CD4-positive, alpha-beta T cell treated with Interleukin-15 for 4 hours (primary cell): ENCODE measurements at places on chromosomes 11 and 22.

GRCh38 chr11:73734993-73735392 is 25.9 kb downstream of the RAB6A start:
- no peak for DNase-seq

GRCh38 chr22:50205781-50206569 is 5.2 kb downstream of the SELENOO start:
- no peak for DNase-seq

- no peak for DNase-seq
Measured at GRCh38 chr11:80733790-80734189, 1293.0 kb upstream of the TENM4 start.

- DNase-seq = no peak
Measured at GRCh38 chr11:108609682-108610081, 16.1 kb upstream of the EXPH5 start.

DNA sequence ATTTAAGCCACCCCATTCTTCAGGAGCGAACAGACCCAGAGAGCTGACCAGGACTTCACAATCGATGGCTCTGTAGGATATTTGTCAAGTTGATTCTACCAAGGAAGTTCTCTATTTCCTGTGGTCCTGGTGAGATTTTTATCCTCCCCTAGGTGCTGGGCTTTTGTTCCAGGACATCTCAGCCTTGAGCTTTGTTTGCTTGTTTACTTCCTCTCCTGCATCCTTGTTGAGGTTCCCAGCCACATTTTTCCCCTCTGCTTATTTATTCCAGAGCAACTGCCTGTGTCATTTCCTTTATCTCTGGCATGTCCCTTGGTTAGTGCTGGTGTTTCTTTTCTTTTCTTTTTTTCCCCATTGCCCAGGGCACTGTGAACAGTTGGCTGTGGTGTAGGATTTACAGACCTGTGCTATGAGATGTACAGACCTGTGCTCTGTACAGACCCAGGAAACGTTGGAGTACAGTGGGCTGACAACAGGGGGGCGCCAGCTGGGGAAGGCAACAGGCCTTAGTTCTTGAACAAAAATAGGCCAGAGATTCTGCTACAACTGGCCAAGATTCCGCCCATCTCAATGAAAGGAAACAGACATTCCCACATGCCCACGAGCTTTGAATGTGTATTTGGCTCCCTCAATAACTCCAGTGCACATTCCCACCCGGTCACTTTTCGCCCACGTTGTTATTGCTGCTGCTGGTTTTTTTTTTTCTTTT is 235.9 kb upstream of the DDI1 start:
- DNase-seq = no peak

- DNase-seq = no peak
Measured at GRCh38 chr22:48258064-48258701, 1495.7 kb downstream of the TBC1D22A start.

- DNase-seq = no peak
Measured at GRCh38 chr22:38901111-38901641, 29.2 kb upstream of the CBX6 start.

GRCh38 chr11:129324533-129325175 is 51.0 kb upstream of the BARX2 start:
- DNase-seq = no peak

DNA sequence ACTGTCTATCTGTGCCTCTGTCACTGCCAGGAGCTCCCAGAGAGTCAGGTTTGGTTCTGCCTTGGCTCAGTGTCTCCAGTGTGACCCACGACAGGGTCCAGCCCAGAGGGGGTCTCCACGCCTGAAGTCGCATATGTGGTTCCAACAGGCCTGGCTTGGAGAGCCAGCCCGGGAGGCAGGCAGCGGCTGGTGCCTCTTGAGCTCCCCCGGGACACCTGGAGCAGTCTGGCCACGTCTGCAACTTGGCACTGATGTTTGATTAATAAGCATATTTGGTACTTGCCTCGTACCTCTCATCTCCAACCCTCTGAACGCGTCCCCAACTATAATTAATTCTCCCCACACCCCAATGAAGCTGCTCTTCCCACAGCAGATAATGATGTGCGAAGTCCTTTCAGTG is 31.7 kb upstream of the SHISAL1 start:
- no peak for DNase-seq

- DNase-seq = no peak
Measured at GRCh38 chr11:2399488-2400068, 972 bp upstream of the TSSC4 start.

- no peak for DNase-seq
Measured at GRCh38 chr22:48250286-48250895, 1487.9 kb downstream of the TBC1D22A start.

DNA sequence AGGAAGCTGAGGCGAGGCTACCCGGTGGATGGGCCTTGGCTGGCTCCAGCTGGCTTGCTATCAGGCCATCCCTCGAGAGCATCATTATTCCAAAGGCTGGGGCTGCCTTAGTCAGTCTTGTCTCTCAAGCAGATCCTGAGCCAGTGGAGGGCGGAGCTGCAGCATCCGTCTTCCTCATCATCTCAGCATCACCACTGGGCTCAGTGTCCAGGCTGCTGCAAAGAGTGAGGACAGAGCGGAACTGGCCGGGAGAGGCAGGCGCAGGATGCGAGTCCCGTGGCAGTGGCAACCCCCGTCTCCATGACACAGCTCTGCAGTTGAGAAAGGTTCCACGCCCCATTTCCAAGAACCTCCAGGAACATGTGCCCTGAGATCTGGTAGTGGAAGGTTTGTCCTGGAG is 4.4 kb downstream of the TP53I11 start:
- DNase-seq = no peak

- DNase-seq = no peak
Measured at GRCh38 chr11:106480581-106481190, 403.2 kb downstream of the AASDHPPT start.

- DNase-seq = peak; percentile 48
Measured at GRCh38 chr11:117823294-117823945, 1.1 kb downstream of the FXYD2 start.

DNA sequence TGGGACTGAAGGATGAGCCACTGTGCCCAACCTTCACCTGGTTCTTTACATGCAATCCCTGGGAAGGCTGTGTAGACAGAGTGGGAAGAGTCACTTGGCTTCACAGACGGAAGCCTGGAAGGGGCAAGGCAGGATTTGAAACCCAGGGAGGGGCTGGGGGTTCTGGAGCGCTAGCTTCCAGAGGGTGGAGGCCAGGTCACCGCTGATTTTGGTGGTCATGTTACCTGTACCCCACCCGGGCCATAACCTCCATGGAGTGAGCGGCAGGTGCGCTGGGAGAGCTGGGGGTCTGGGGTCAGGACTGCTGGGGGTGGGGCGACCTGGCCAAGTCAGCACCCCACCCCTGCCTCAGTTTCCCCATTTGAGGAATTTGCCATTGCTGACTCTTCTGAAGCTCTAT is 38.3 kb downstream of the PDGFB start:
- DNase-seq = no peak

GRCh38 chr11:72088076-72088808 is 7.6 kb downstream of the LRRC51 start:
- no peak for DNase-seq

- no peak for DNase-seq
Measured at GRCh38 chr11:60995798-60996197, 24.3 kb downstream of the CD6 start.

DNA sequence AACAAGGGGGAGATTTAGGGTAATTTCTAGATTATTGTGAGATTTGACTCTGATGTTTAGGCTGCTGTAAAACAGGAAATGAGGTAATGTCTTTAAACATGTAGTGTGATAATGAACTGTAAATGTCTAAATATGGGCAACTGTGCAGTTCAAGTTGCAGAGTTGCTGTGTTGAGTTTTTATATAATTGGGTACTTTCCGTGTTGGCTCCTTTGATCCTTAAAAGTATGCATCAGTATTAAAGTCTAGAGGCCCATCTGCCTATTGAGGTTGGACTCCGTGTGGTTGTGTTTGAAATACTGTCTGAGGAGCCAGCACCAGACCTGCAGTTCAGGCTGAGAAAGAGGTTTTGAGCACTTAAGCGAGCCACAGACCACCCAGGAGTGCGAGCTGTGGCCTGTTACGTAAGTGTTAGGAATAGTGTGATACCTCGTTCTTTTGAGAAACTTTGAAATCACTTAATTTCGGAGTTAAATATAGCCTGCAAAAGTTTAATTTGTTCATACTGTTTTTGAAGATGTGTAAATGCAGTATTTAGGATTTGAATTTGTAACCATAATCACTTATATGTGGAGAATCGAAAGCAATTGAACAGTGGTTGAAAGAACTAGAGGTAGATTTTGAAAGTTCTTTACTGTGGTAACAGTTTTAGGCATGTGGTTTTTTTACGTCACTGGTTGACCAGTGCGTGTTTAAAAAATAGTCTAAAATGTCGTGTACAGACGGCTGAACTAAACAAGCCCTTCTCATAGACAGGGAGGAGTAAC is 9.0 kb downstream of the FAM118A start:
- DNase-seq = peak; percentile 79

DNA sequence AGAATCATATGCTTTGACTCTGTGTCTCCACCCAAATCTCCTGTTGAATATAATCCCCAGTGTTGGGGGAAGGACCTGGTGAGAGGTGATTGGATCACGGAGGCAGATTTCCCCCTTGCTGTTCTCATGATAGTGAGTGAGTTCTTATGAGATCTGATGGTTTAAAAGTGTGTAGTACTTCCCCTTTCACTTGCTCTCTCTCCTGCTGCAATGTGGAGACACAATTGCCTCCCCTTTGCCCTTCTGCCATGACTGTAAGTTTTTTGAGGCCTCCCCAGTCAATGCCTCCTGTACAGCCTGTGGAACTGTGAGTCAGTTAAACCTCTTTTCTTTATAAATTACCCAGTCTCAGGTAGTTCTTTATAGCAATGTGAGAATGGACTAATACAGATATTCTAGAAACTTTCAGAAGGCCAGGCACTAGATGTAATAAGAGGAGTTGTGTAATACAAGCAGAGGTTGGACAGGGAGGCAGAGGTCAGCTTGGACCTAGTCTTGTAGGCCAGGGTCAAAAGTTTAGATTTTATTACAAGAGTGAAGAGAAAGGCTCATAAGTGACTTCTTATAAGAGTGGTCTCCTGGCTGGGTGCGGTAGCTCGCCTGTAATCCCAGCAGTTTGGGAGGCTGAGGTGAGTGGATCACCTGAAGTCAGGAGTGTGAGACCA is 9.3 kb upstream of the SERPING1 start:
- no peak for DNase-seq

DNA sequence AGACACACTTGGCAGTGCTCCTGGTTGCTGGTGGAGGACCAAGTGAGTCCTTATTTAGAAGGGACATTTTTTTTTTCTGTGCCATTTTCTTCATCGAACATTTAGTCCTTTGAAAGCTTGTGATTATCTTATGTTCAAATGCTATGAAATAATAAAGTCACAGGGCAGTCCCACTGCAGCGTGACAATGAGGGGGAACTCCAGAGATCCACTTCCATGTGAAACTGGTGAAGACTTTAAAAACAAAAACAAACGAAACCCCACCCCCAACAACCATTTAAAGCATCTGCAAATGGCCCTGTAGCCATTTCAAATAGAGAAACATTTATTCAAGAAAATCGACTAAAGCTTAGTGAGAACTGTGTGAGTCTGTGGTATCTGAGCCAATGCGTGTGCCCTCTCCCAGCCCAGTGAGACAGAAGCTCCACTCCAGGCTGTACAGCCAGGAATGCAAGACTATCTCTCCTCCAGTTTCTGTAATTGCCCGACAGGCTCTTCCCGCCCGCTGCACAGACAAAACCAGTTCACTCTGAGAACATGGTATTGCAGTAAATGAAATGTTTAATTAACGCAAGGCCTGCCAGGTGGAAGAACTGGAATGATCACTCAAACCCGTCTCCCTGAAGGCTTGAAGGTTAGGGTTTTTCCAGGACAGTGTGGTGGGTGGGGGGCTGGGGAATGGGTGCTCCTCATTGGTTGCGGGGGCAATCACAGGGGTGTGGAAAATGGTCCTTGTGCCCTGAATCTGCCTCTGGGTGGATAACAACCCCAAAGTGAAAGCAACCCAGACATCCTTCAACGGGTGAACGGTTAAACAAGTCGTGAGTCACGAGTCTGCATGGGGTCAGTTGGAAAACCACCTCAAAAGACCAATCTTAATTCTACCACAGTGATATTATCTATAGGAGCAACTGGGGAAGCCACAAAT is 8.4 kb downstream of the KRTAP5-6 start:
- no peak for DNase-seq

DNA sequence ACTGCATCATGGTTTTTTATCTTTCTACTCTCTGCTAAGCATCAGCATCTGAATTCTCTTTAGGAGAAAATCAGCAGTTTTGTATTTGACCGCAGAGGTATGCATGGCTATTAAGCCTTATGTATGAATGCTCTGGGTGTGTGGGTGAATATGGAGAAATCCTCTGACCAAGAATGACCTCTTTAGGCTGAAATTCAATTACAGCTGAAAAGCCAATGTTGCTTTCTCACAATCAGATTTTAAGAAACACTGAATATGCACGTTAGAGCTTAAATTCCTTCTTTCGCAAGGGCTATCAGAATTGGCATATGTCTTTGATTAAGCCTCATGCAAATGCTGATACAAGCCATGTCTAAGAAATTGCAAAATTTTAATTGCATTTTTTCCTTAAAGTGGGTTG is 43.2 kb downstream of the ARHGAP42 start:
- no peak for DNase-seq

DNA sequence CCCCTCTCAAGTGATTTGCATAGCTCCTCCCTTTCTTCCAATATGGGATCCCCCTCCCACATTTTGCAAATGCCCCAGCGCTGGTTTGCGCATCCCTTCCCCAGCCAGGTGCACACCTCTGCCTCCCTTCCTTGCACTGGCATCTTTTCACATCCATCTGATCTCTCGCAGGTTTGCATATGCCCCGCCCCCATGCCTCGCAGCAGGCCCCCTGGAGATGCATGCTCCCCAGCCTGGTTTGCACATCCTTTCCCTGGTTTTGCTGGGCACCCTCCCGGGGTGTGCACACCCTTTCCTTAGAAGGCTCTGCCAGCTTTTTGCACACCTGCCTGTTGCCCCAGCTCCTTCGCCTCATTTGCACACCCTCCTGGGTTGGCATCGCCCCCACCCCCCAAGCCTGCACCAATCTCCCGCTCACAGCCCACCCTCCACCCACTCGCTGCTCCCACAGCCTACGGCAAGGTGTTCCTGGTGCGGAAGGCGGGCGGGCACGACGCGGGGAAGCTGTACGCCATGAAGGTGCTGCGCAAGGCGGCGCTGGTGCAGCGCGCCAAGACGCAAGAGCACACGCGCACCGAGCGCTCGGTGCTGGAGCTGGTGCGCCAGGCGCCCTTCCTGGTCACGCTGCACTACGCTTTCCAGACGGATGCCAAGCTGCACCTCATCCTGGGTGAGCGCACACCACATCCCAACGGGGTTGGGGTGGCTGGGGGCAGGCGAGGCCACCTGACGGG is 917 bp downstream of the RPS6KA4 start:
- no peak for DNase-seq

DNA sequence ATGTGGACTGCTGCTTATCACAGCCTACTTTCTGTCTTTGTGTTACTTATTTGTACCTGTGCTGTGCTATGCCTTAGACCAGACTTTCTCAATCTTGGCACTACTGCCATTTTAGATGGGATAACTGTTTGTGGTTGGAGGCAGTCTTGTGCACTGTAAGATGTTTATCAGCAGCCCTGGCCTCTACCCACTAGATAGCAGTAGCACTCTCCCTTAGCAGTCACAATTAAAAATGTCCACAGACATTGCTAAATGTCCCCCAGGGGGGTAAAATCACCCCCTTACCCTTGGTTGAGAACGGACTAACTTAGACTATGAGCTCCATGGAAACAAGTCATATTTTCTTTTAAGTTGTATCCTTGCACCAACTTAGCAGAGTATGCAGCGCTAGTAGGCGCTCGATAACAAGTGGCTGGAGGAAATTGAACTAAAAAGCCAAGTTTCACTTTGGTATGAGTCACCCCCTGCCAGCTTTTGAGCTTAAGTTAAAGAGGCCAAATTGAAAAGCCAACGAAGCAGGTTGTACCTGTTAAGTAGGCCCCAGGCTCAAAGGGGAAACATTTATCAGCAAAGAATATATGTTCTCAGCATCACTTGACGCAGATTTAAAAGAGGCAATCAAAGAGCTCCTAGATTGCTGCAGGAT is 304.8 kb upstream of the SORL1-AS1 start:
- no peak for DNase-seq
